ENCODE measurements at places on chromosomes 5 and 9.

DNA sequence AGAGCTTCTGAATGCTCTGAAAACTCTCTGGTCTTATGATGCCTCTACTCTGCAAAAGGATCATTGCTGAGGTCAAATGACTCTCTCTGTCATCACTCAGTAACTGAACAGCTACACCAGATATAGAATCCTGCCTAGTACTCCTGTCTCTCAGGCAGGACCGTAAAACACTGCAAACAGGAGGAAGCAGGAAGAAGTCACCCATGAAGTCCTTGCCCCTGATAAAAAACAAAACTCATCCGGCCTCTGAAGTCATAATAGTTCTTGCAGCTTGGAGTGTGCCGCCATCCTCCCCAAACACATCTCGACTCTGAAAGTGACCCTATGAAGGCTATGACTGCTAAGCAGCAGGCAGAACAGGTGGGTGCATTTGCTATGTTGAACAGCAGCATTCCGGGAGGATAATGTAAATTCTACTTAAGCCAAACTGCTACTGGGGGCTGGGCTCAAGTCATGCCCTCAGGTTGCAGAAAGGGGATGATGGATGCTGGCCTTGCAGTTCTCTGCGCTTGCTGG, 81.9 kb upstream of the FAM169A start:
- H3K36me3 ChIP-seq = no peaks in the 10 kb centered on the region
- DNase-seq = no peak
- H3K27ac ChIP-seq = no peak overlapping the region
- H3K4me1 ChIP-seq = peaks cover 8% of the 10 kb centered on the region
- no peaks in the 10 kb centered on the region for H3K27me3 ChIP-seq

DNA sequence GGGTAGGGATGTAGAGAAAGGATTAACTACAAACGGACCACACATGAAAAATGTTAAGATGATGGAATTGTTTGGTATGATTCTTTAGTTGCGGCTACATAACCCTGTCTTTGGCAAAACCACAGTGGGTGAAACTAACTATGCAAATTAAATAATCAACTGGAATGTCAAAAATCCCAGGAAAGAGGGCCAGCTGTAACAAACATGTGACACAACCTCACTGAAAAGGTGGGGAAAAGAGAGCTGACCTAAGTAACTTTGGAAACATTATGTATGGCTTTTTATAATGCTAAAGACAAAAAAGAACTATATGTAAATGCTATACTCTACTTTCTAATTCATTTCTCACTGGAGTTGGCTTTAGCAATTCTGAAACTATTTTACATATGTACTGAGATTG, 252.0 kb downstream of the MRPS30 start:
- H3K4me3 ChIP-seq = no peak overlapping the region
- no peaks in the 10 kb centered on the region for H3K27me3 ChIP-seq
- no peak for DNase-seq
- no peaks in the 10 kb centered on the region for H3K36me3 ChIP-seq

GRCh38 chr5:22521521-22521920, 331.6 kb downstream of the CDH12 start:
- H3K27me3 ChIP-seq = no peaks in the 10 kb centered on the region
- DNase-seq = no peak
- H3K4me3 ChIP-seq = no peak overlapping the region
- no peak overlapping the region for H3K27ac ChIP-seq
- no peaks in the 10 kb centered on the region for H3K36me3 ChIP-seq

DNA sequence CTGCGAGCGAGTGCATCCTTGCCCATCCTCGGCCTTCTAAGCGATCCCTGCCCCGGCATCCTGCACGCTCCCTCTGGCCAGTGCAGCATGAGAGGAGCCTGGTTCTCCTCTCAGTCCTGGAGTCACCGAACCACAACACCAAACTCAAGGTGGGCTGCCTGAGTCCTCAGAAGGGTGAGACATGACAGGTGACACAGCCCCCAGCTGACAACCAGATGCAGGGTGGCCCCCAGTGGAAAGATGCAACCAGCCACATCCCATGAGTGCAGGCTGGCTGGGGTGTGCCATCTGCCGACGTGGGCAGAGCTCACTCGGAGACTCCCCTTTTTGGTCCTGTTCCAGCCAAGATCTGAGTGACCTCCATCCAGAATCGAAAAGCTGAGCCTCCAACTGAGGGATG, 58.4 kb downstream of the COL23A1 start:
- H3K27ac ChIP-seq = no peak overlapping the region
- H3K4me1 ChIP-seq = no peaks in the 10 kb centered on the region
- no peaks in the 10 kb centered on the region for H3K36me3 ChIP-seq

DNA sequence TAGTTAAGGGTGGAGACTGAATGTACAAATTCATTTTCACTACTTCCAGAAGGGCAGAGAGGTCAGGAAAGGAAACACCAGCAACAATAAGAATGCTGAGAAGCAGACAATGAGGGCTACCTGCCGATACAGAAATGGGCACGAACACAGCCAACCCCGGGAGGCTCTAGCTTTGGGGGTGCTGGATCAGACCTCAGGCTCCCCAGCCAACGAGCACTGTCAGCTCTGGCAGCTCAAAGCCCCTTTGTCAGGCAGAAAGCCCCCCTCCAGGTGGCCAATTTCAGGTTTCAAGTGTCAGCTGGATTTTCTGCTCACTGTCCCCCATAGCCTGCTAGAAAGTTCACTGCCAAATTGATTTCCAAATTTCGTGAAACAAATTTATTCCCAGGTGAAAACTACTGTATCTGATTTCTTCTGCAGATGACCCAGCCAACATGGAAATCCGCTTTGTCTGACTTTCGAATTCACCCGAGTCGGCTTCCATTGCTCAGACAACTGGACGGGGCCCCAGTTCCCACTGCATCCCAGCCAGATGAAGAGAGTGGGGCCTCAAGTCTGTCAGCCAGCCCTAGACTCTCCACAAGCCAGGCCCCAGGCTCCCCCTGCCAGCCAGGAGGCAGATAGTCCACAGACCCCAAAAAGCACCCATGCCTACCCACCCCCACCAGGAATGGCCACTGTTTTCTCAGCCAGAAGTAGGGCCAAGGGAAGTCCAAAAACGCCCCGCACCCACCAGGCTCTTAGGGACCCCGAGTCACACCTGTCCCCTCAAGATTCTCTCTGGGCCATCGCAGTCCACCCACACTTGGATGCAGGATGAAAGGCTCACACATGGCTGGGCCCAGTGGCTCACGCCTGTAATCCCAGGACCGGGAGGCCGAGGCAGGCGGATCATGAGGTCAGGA, 96.5 kb upstream of the PHYKPL start:
- peaks cover 22% of the 10 kb centered on the region for H3K4me1 ChIP-seq
- H3K27me3 ChIP-seq = no peaks in the 10 kb centered on the region
- no peak overlapping the region for H3K27ac ChIP-seq

Data from esophagus squamous epithelium (tissue), 5 donors.